ENCODE measurements at places on chromosomes 16 and 17.

DNA sequence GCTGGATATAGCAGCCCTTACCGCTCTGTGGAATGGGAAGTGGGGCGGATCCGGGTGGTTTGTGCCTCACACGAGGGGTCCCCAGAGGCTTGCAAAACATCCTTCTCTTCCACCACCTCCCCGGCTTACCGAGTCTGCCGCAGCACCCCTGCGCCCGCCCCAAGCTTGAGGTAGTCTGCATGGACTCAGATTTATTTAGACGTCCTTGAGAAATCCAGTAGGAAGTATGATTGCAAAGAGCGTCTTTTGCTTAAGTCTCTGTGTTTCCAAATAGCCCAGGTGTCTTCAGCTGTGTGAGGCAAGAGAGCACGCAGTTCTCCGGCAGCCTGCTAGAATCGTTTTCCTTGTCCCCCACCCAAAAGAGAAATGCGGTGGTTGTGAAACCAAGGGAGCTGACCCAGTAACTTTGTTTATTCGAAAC lies 2.4 kb downstream of the KIAA0513 start:
- no peak for DNase-seq

- peak; percentile 49 for DNase-seq
Observed at GRCh38 chr16:9092978-9093344, 1.5 kb downstream of the HAPSTR1 start.

GRCh38 chr17:82876149-82876548 lies 36.3 kb upstream of the ZNF750 start:
- DNase-seq, result no peak

GRCh38 chr16:13517841-13518240 lies 402.1 kb upstream of the ERCC4 start:
- DNase-seq, result no peak

DNA sequence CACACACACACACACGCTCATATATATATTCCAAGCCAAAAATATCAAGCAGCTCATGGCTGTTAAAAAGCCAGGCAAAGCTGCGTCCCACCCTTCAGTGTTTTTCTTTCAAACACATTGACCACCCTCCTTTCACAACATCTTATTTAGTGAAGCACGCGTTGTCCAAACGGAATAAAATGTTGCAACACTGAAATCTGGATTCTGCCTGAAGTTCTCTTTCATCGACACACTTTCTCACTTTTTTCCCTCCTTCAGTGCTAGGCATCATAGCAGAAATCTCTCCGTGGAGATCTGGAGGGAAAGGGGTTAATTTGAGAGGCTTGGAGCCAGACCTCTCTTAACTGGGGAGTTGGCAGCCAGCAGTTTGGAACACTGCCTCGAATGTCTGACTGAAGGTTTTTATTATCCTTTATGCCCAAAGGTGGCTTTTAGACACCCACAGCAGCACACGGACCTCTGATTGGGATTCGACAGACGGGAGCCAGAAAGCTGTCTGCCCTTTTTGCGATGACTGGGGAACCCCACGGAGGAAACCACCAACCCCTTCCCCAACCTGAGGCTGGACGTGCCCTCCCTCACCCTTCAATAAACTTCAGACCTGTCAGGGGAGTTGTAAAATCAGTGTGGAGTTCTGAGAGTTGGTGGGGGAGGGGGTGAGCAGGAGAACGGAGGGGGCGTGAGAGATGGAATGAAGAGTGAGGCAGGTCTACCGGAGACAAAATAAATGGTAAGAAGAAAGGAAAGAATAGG lies 833.6 kb upstream of the SOX9 start:
- DNase-seq, result peak; percentile 21

DNA sequence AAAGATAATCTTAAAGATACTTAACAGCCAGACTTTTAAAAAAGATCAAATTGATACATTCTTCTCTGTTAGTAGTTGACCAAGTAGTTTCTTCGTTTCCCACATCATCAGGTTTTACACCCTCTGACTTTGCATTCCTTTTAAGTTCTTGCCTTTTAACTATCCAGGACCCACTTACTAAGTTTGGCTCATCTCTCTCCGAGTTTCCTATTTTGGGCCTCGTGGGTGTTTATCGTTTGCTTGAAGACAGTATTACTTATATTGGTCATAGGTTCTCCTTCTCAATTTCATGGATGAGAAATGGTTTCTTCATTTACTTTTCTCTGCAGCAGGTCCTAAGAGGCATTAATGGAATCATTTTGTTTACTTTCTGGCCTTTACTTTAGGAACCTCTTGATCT lies 43.2 kb downstream of the RPA1 start:
- DNase-seq, result no peak

GRCh38 chr17:45406107-45406506 lies 26.6 kb downstream of the ARHGAP27 start:
- no peak for DNase-seq

GRCh38 chr17:73271072-73271471 lies 9.4 kb upstream of the CPSF4L start:
- DNase-seq, result no peak

DNA sequence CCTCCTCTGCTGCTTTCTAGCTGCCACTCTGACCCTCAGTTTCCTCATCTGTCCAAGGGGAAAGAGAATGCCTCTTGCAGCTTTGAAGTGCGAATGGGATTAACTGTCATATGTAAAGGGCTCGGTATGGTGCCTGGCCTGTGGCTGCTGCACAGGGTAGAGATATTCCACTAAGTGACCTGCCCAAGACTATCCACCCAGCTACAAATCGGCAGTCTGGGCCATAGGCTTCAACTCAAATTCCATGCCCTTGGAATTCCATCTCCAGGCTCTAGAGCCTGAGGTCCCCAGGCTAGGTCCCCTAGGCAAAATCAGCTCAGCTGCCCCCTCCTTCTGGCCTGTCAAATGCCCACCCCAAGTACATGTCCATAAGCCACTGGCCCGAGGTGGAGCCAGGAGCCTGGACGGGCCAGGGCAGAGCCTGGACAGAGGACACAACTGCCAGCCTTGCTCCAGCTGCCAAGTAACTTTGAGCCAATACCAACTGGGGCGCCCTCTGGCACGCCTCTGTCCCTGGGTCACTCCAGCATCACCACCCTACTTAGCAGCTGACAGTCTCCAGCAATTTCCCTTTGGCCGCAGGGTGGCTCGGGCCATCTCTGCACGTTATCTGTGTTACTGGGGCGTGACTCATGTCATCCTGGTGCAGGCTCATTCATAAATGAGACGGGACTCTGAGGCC lies 57.2 kb downstream of the SDK2 start:
- peak; percentile 49 for DNase-seq

DNA sequence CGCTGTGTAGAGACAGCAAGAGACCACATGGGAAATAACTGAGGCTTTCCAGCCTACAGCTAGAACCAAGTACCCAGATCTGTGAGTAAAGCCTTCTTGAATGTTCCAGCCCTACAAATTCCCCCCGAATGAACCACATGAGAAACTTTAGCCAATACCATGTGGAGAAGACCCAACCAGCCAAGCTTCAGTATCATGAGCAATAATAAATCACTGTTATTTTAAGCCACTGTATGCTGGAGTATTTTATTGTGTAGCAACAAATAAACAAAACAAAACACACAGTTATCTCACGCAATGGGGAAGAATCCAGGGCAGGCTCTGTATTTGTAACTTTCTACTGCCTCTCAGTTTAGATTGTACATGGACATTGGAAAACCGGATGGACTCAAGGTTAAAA lies 426.2 kb downstream of the CDH11 start:
- no peak for DNase-seq

- DNase-seq, result no peak
Observed at GRCh38 chr16:81604960-81605383, 160.4 kb downstream of the CMIP start.

DNA sequence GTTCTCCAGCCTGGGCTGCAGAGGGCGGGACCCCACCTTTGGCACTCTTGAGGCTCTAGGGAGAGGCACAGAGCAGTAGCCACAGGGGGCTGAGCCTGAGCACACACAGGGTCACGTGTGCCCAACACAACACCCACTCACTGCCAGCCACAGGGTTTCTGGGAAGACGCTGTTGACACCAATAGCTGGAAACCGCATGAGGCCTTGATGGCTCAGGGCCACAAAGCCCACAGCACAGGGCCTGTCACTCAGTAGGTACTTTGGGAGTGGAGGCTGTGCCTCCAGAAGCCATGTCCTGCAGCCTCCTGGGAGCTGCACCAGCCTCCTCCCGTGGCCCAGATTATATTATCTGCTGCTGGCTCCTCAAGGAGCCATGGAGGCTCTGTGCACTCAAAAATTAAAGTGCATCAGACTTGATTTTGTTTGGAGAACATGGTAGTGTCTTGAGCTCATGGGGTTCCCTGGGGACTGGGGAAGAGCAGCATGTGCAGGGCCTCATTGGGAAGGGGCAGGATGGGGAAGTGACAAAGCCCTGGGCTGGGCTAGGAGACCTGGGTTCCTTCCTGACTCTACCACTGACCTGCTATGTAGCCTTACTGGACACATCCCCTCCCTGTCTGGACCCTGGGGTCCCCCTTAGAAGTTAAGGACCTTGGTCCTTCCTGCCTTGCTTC lies 12.5 kb upstream of the SREBF1 start:
- no peak for DNase-seq

DNA sequence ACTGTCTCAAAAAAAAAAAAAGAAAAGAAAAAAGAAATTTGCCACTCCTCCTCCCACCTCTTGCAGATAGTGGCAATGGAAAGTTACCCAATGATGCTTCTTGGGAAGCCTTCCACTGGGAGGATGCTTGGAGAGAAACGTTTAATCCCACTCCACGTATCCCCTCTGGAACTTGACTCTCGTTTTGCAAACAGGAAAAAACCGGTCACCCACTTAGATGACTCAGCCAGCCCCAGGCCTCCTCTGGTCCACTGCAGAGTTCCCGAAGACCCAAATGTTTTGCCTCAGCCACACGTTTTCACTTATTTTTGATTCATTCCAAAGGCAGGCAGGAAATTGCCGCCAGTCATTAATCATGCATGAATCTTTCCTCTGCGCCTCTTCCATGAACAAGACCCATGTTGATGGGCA lies 9.3 kb upstream of the TNFRSF17 start:
- DNase-seq, result no peak

GRCh38 chr16:70725912-70726828 lies 40.3 kb upstream of the MTSS2 start:
- DNase-seq, result no peak

- DNase-seq, result no peak
Observed at GRCh38 chr16:278863-279366, 1.5 kb upstream of the ARHGDIG start.

DNA sequence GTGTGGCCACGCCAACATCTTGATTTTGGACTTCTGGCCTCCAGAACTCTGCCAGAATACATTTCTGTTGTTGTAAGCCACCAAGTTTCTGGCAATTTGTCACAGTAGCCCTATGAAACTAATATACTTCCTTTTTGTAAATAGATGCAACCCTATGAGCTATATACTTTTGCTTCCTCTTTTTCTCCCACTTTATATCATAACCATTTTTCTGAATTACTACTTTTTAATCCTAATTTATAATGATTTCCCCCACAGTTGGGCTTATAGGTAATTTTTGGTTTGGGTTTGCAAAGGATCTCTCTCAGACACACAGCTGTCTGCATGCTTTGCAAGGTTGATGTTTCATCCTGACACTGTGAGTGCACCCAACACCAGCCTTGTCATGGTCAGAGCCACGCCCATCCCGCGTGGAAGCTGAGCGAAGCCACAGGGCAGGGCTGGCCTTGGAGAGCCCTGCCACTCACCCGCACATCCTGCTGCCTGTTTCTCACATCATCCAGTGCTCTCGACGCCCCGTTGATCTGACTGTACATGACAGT lies 5.8 kb downstream of the TRIM25 start:
- no peak for DNase-seq

- DNase-seq, result peak; percentile 23
Observed at GRCh38 chr16:9134739-9135138, 43.3 kb downstream of the HAPSTR1 start.

DNA sequence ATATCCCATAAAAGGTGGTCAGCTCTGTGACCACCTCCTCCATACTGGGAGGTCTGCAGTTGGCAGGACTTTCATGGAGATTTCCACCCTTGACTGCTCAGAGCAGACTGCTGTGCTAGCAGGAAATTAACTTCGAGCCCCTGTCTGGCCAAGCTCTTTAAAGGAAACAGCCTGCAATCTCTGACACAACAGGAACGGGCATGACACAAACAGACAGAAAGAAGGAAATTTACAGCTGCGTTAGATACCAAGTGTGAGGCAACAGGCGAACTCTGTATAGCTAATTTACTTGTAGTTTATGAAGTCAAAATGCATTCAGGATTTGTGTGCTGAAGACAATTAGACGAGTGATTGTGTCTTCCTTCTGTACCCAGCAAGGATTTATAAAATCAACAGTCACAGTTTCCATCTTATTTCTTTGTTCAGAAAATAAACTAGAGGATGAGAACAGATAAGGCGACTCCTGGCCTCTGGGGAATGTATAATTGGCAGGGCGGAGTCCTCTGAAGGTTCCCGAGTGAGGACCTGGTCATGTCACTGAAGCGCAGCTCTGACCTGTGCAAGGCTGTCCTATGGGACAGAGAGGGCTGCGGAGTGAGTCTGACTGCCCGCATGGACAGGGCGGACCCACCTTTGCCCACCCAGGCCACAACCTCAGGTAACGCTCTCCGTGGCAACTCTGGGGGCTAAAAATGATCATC lies 16.1 kb downstream of the WIPI1 start:
- no peak for DNase-seq

DNA sequence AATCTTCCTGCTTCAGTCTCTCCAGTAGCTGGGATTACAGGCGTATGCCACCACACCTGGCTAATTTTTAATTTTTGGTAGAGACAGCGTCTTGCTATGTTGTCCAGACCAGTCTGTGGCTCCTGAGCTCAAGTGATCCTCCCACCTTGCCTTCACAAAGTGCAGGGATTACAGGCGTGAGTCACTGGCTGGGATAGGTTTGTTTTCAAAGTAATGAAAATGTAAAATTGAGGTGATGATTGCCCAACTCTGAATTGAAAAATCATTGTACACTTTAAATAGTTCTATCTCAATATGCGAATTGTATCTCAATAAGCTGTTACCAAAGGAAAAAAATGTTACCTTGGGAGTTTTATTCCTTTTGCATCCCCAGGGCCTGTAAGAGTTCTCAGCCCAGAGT lies 1.2 kb upstream of the AMFR start:
- no peak for DNase-seq

DNA sequence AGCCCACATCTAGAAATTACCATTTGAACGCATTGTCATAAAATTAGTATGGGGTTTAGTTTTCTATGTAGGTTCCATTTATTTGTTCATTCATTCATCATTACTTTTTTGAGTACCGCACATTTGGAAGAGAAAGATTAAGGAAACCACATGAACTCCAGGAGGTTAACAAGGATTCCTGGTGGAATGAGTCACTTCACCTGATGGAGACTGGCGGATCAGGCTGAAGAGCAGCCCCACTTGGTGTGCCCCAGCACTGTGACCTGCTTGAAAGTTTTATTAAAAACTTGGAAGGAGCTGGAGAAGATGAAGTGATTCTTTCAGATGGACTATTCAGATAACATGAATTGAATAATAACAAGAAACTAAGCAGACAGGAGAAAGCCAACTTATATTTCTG lies 293.6 kb upstream of the CDH11 start:
- no peak for DNase-seq

- no peak for DNase-seq
Observed at GRCh38 chr17:74444406-74444805, 12.5 kb downstream of the GPRC5C start.

All from right kidney (tissue), 9 donors.